A375 (cell line): ENCODE measurements at places on chromosomes 6 and 20. TPM values are rescaled to one million over a fixed set of nuclear protein-coding genes. Genes with fewer than 3 reads are reported as not detected.

SULF2 gene
- total RNA-seq, result 82.1 and 82.7 TPM in 2 replicates

UTRN gene
- total RNA-seq, result 35.5 and 50.6 TPM in 2 replicates

PRSS16 gene
- total RNA-seq, result 0.16 and 3.5 TPM in 2 replicates

SLC17A2 gene
- total RNA-seq, result not detected in 2 replicates

TUBB2B gene
- 10.4 and 10.9 TPM in 2 replicates for total RNA-seq

BMP6 gene
- total RNA-seq, result 1.7 and 2.4 TPM in 2 replicates

DLK2 gene
- 4.9 and 7.1 TPM in 2 replicates for total RNA-seq

OR2H2 gene
- not detected in 2 replicates for total RNA-seq

FNDC1 gene
- total RNA-seq, result not detected in 2 replicates

RNF182 gene
- total RNA-seq, result 4.3 and 5.2 TPM in 2 replicates

CCN5 gene
- not detected in 2 replicates for total RNA-seq

FAM83C gene
- total RNA-seq, result 0.11 TPM in 1 of 2 replicates, not detected in the other

SMPDL3A gene
- 2.1 and 2.3 TPM in 2 replicates for total RNA-seq

TNFAIP3 gene
- total RNA-seq, result 5.5 and 8.4 TPM in 2 replicates

PLAGL2 gene
- total RNA-seq, result 3.9 and 4.6 TPM in 2 replicates

C20orf141 gene
- total RNA-seq, result 1.7 TPM in 1 of 2 replicates, not detected in the other

GHRH gene
- total RNA-seq, result not detected in 2 replicates

TCP11 gene
- not detected in 2 replicates for total RNA-seq

HIVEP2 gene
- 3.8 and 4.3 TPM in 2 replicates for total RNA-seq

C6orf89 gene
- total RNA-seq, result 16.7 and 17.6 TPM in 2 replicates

DSP gene
- 6.9 and 7.9 TPM in 2 replicates for total RNA-seq

ZBTB24 gene
- total RNA-seq, result 5.4 and 5.7 TPM in 2 replicates

TGM2 gene
- 168 and 183 TPM in 2 replicates for total RNA-seq

CPNE5 gene
- total RNA-seq, result 0.05 and 0.26 TPM in 2 replicates

ZFP57 gene
- not detected in 2 replicates for total RNA-seq

NRN1 gene
- total RNA-seq, result 4.0 and 6.1 TPM in 2 replicates

TRIM10 gene
- total RNA-seq, result not detected in 2 replicates
